Stimulated activated CD8-positive, alpha-beta memory T cell treated with anti-CD3 and anti-CD28 coated beads, Interleukin-7, amount 100 ng/mL, for 24 hours (primary cell): ENCODE measurements at places on chromosomes 5 and 9.
A peak's percentile ranks its signal among the peaks of the same experiment; 100 is the strongest.

- DNase-seq: no peak
Measured at GRCh38 chr9:29211580-29212396, 1638.5 kb upstream of the C9orf72 start.

DNA sequence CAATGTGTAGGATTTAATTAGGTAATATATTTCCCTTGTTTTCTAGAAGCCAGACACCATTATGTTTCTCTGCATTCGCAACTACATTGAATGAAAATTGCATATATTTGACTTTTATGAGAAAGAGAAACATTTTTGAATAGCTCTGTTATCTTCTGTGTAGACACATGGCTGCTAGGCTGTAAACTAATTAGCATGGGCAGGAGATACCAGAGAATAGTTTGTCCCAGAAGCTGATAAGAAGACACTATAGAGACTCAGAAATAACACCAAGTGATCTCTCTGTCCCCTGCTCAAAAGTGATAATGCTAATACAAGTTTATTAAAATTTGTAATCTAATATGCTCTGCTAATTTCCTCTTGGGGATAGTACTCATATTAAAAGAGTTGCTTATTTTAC, 198.0 kb upstream of the TUSC1 start:
- DNase-seq: no peak

GRCh38 chr5:167305591-167306213, 985.7 kb upstream of the WWC1 start:
- DNase-seq: no peak

DNA sequence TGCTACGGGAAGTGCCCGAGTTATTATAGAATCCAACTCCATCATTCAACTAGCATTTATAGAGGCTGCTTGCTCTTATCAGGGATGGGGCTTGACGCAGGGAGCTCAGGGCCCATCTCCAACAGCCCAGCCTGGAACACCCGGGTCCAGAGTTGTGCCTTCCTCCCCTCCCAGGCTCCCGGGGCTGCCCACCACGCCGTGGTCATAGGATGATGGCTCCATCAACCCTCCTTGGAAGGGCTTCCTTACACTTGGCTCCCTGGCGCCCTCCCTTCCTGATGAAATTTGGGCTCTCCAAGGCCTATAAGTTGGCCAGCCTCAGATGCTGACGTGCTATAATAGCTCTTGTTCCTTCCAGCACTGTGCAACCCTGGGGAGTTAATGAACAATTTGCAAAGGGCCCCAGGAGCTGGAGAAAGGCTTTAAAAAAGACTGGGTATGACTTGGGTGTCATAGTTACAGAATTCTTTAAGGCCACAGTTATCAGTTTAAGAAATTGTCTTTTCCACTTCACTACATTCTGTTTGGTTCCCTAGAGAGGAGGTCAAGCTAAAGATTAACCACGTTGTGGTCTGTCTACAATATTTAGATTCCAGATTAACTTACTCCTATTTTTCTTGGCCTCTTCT, 42.5 kb upstream of the GADD45G start:
- DNase-seq: no peak

DNA sequence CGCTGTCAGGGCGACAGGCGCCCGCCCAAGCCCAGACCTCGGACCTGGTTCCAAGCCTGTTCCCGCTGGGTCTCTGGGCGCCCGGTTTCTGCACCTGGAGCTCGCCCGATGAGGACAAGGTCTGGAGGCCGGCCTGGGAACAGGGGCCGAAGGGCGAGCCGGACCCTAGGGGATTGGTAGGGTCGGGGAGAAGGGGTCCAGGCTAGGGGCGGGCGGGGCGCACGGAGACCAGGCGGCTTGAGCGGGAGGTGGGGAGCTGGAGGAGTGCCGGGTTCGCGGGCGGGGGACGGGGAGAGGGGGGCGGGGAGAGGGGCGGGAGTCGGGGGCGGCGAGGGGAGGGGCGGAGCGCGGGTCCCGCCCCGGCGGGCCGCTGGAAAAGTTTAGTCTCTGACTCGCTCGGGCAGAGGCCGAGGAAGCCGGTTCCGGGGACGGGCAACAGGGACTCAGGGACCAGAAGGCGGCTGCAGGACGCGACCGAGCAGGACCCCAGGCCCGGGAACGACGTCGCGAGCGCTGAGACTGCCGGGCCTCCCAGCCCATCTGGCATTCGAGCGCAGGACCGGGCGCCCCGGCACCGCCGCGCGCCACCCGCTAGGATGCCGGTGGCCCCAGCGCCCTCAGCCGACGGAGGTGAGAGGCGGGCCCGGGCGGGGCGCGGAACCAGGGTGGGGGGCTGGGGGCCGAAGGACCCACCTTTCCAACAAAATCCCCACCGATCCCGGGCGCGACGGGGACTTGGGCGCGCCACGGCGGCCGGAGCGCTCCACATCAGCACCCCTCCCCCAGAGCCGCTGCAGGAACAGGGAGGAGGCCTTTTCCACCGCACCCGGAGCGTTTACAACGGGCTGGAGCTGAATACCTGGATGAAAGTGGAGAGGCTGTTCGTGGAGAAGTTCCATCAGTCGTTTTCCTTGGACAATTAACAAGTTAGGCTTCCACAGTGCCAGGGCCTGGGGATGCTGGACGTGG, at the start of gene S1PR3:
S1PR3 (plus strand) TSS at position 403 of the 969 bp plus-strand sequence. CDS start 9,733 bp downstream, outside the sequence.
- DNase-seq: peak; percentile 6

GRCh38 chr5:180034564-180034963, 37.0 kb downstream of the RNF130 start:
- DNase-seq: no peak

DNA sequence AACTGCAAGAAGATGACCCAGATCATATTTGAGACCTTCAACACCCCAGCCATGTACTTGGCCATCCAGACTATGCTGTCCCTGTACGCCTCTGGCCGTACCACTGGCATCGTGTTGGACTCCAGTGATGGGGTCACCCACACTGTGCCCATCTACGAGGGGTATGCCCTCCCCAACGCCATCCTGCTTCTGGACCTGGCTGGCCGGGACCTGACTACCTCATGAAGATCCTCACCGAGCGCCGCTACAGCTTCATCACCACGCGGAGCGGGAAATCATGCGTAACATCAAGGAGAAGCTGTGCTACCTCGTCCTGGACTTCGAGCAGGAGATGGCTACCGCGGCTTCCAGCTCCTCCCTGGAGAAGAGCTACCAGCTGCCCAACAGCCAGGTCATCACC, 9.1 kb upstream of the TBCA start:
- DNase-seq: no peak

DNA sequence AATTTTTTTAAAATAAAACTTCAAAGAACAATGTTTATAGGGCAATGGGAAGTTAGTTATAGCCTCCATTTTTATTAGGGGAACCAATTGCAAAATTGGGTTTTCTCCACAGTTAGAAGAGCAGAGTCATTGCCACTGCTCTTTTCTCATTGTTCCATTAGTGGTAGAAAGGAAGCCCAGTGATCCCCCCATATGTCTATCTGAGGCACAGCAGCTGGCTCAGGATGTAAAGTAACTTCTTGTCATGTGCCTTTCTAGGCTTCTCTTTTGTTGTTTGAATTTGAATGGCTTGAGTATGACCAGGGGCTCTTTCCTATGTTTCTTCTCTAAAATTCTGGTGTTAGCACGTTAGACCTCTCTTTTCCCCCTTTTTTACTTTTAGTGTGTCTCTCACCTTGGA, 61.2 kb downstream of the UBAP1 start:
- no peak for DNase-seq

DNA sequence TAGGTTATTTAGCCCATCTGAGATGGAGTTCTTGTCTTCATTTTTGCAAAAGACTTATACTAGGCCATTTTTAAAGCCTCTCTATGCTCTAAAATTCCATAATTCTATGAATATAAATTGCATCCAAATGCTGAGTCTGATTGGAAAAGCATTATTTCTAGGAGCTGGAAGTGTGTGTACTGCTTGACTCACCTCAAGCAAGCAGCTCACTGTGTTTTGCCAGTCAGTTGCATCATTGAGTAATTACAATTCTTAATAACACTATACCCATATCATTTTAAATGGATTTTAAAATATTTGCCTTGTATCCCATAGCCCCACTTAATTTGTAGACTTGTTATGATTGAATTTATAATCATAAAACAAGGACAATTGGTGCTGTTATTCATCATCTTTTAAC, 161.0 kb downstream of the PAM start:
- DNase-seq: no peak

- no peak for DNase-seq
Measured at GRCh38 chr5:59301727-59302126, 591.8 kb downstream of the PDE4D start.

- DNase-seq: no peak
Measured at GRCh38 chr9:129137292-129138143, 26.3 kb downstream of the PTPA start.

GRCh38 chr9:121071370-121071755, 3.4 kb upstream of the CNTRL start:
- no peak for DNase-seq

GRCh38 chr9:34809504-34810186, 99.7 kb upstream of the CCL21 start:
- no peak for DNase-seq

DNA sequence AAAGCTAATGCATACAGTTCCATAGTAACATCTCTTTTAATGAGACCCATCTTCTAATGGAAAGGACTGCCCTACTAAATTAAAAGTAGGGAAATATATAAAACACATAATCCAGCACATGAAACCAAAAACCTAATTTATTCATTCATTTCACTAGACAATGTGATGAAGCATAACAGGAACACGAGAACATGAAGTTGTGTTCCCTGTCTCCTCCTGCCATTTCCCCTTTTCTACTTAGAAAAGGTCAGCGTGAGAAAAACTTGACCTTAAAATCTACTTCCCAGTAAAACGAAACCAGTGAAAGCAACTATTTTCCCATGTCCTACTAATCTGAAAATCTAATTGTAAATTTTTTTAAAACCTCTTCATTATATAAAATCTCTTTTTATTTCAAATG, 847.5 kb downstream of the TLE1 start:
- no peak for DNase-seq

GRCh38 chr5:119743927-119744326, 114.6 kb downstream of the FAM170A start:
- DNase-seq: no peak

DNA sequence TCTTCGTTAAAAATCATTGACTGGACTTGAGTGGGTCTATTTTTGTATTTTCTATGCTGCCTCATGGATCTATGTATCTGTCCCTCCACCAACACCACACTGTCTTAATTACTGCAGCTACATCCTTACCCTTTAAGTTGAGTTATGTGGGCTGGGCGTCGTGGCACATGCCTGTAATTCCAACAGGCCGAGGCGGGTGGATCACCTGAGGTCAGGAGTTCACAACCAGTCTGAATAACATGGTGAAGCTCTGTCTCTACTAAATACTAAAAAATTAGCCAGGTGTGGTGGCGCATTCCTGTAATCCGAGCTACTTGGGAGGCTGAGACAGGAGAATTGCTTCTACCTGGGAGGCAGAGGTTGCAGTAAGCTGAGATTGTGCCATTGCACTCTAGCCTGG, 48.2 kb downstream of the XRCC4 start:
- no peak for DNase-seq

GRCh38 chr9:72773570-72773969, 179.3 kb downstream of the ALDH1A1 start:
- no peak for DNase-seq

DNA sequence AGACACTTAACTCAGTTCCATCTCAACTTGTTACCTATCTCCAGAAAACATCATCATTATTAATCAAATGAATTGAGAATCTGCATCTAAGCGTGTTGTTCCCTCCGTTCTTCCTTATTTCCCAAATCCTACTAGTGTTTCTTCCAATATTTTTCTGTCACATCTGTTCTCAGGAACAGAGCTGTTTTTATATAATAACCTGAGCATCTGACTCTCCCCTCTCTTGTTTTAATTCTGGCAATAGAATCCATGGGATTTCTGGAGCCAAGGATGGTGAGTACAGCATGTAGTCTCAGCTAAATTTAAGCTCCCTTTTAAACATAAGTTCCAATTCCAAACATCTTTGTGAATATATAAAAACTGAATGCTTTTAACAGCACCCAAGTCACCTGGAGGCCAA, 558.3 kb downstream of the DTWD2 start:
- DNase-seq: no peak

DNA sequence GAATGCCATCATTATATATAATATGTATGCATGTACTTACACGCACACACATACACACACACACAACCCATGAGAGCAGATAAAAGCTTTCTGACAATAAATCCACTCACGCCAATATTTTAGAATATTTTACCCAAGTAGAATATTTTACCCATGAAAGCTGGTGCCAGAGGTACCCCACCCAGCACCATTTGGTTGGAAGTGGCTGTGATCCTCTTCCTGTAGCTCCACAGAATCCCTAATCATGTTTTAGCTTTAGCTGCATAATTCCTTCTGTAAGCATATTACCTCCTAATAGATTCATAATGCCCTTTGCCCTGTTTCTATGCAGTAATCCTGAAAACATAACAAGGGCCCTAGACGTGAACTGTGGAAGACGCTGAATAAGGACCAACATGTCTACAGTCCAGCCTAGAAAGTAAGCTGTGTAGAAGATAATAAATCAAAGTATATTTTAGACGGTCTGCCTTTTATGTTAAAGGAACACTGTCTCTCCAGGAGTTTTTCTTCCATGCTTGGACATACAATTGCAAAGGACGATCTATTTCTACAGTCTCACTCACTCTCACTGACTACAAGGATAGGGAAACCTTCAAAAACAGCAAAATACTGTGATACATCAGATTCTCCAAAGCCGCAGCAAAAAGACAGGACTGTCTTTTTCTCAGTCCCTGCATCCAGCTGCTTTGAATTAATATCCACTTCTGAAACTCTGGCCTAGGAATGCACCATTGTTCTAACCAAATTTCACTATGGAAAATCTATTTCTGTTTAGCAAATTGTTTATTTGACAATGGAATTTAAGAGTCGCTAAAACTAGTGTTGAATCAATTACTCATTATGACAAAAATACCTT, 98.2 kb downstream of the USP20 start:
- DNase-seq: no peak

- DNase-seq: no peak
Measured at GRCh38 chr9:112127281-112127680, 47.8 kb downstream of the SUSD1 start.

GRCh38 chr9:93918061-93918460, 37.1 kb downstream of the BARX1 start:
- no peak for DNase-seq

- no peak for DNase-seq
Measured at GRCh38 chr5:4662756-4663155, 477.4 kb upstream of the ADAMTS16 start.

GRCh38 chr5:60700416-60700757, 421 bp upstream of the DEPDC1B start:
- no peak for DNase-seq

DNA sequence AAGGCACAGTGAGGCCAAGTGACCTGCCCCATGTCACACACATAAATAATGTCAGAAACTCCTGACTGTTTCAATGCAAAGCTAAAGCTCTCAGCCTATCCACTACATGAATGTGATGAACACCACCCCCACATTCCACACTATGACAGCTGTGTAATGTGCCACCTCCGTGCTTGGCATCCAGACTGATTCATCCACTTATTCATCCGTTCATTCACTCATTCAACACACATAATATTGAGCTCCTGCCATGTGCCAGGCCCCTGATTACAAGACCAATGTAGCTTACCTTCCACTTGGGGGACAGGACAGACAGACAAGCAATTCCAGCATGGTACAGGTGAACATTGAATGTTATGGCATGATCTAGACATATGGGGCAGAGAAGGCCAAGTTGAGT, 46.2 kb upstream of the FABP6 start:
- DNase-seq: no peak
